ENCODE measurements at places on chromosomes 7 and 10.

GRCh38 chr7:158541346-158542010 is 46.1 kb downstream of the PTPRN2 start:
- DNase-seq, result peak; percentile 50

DNA sequence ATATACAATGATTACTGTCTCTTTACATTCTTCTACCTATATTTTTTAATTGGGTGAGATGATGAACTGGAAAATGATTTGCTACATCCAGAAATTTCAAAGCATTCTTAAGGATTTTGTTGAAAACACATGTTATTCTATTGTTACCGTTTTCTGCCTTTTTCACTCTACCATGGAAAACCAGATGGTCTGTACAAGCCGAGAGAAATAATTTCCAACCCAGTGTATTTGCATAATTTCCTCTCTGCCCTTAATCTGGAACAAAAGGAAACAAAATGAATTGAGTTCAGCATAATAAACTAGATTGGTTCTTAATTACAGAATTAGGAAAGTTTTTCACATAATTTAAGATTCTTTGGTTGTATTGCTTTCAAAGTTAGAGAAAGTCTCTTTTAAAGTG is 211.2 kb downstream of the CACNB2 start:
- no peak for DNase-seq

DNA sequence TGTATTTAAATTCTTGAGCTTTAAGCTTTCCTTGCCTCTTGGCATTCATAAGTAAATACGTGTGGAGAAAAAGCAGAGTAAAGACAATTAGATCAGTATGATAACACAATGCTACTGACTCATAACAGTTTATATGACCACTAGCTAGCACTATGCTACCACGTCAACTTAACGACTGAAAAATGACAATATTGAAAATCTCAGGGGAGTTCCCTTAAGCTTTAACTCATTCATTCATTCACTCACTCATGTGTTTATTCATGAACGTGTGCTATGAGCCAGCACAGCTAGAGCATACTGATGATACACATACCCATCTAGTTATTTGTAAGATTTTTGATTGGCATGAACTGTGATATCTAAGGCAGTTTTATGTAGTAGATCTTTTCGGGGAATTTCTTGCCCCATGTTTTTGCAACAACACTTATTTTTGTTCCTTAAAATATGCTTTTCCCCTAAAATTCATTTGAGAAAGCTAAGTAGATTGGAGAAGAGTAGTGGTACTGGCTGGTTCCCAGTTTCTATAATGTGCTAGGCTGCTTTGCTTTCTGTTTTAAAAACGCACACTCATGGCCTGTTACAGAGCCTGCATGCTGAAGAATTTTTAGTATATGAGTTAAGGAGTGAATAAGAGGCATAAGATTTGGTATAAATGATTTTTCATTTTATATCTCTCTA is 57.4 kb upstream of the ACBD5 start:
- no peak for DNase-seq

GRCh38 chr7:103394566-103394965 is 47.1 kb downstream of the PSMC2 start:
- DNase-seq, result no peak

DNA sequence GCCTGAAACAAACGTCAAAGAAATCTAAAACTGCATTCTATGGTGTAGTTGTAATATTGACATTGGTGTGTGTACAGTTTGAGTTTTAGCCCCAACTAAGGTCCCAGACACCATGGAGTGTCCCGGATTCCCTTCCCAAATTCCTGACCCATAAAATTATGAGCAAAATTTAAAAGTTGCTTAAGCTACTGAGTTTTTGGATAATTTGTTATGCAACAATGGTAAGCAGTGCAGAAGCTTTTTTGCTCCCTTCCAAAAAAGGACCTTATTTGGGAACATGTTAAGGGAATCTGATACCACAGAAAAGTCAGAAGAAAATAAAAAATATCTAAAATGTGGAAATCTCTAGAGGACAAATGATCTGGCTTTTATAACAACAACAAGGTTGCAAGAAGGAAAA is 63.3 kb upstream of the KMT2E start:
- no peak for DNase-seq

DNA sequence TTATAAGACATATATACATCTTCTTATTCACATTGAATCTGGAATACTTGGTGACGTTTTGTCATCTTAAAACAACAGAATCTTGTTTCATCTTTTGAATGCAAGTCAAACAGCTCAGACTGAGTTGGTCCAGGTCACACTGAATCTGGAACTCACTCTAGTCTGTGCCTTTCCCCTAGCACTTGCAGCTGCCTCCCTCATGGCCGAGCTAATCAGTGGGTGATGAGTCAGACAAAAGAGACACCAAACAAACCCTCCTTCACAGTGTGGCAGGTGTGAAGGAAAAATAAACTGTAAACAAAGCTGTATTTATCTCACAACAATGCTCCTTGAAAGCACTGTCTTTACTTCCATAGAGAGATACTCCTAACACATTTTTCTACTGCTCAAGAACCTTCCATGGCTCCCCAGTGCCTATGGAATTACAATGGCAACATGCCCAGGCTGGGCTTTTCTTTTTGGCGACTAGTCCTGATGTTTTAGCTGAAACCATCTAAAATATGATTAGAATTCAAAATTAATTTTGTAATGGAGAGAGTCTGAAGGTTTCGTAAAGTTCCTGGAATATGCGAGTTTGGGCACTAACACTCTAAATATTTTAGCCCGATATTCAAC is 140.0 kb downstream of the ZNF365 start:
- DNase-seq, result no peak

- peak; percentile 85 for DNase-seq
Measured at GRCh38 chr10:122565766-122566206, 5.2 kb downstream of the DMBT1 start.

- no peak for DNase-seq
Measured at GRCh38 chr10:97593421-97593820, 3.9 kb downstream of the C10orf62 start.

Data from activated CD4-positive, alpha-beta T cell treated with anti-CD3 and anti-CD28 coated beads for 36 hours (primary cell).